Activated naive CD4-positive, alpha-beta T cell (primary cell): ENCODE measurements at places on chromosomes 7 and 10.
A peak's percentile ranks its signal among the peaks of the same experiment; 100 is the strongest.

- no peak for DNase-seq
These were observed 79.3 kb downstream of the INSYN2A start for GRCh38 chr10:127117125-127117524.

- DNase-seq: no peak
These were observed 68.1 kb downstream of the SCRN1 start for GRCh38 chr7:29921404-29922010.

DNA sequence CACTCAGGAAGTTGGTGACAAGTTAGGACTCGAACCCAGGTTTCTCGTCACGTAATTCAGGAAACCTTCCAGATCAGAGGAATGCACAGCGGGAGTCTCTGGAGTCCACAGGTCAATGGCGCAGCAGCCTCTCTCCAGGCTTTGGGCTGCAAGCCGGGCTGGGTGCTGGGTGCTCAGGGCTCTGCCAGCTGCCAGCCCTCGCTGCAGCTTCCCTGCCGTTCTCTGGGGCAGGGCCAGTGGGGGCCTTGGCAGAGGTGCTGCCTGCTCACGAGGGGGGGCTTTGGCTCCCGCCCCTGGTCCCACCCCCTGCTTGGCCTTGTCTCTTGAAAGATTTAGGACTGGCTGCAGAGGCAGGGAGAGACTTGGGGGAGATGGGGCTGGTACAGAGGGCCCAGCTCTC is at the start of gene TACR2:
Gene TACR2 (minus strand): TSS at position 224 of the 400 bp plus-strand sequence. CDS start 595 bp downstream, outside the sequence.
- no peak for DNase-seq

GRCh38 chr7:99125505-99125865 is 18.4 kb downstream of the SMURF1 start:
- no peak for DNase-seq

- DNase-seq: no peak
These were observed 22.3 kb downstream of the CNPY1 start for GRCh38 chr7:155524018-155524556.

GRCh38 chr7:1563981-1564602 is 5.7 kb downstream of the PSMG3 start:
- DNase-seq: no peak

DNA sequence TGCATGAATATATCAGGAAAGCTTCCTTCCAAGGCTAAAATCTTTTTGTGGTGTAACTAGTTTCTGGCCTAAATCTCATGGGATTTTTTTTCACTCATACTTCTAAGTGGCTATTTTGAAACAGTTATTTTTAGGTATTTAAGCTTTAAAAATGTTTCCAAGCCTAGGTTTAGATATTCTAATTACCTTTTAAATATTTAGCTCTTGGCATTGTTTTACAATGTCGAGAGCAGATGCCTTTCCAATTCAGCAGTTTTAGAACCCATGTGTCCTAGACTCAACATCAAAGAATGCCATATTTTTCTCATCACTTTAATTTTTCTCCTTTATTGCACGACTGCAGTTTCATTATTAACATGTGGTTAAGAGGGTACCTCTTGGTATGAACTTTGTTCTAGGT is 27.1 kb upstream of the STOX1 start:
- no peak for DNase-seq

DNA sequence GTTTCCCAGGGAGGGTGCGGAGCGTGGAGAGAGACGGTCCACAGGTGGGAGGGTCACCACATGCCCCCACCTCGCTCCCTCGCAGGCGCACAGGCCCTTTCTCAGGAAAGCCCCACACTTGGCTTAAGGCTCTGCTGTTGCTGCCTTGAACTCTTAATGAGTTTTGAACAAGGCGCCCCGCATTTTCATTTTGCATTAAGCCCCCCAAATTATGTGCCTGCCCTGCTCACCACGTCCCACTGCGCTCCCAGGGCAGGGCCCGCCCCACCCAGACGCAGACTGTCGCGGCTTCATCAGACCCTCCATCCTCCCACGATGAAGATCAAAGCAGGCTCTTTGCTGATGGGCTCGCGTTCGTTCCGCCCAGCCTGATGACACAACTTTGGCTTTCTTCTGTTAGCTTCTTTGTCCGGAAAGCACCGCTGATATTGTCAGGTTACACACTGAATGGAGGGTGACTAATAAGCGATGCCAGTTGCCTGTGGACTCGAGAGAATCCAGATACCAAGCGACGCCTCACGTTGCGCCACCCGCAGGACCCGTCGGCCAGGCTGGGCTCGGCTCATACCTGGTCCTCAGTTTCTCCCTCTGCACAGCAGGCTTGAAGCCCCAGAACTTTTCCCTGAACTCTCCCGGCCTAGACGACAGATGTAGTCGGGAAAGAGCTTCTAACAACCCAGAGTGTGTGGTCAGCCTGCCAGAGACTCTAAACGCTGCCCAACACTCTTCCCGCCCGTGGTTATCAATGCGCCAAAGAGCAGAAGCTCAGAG is 9.5 kb downstream of the CALML3 start:
- no peak for DNase-seq

- no peak for DNase-seq
These were observed 95.0 kb downstream of the GRB10 start for GRCh38 chr7:50687575-50688225.

DNA sequence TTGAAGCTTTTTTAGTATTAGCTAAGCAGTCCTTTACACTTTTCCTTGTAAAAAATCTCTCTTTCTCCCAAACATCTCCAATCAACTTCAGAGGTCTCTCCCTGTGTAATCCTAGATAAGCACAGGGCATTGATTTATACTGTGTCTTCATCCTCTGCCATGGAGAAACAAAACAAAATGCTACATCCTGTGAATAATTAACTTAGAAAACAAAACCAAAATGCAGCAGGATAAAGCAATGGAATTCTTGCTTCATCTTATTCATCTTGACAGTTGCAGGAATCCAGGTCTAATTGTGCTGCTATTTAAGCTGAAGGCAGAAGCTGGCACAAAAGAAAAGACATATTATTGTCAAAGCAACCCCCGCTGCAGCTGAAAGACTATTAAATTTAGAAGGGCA is 641.5 kb upstream of the SORCS1 start:
- no peak for DNase-seq

GRCh38 chr10:18340496-18341051 is 200.3 kb downstream of the CACNB2 start:
- DNase-seq: no peak

DNA sequence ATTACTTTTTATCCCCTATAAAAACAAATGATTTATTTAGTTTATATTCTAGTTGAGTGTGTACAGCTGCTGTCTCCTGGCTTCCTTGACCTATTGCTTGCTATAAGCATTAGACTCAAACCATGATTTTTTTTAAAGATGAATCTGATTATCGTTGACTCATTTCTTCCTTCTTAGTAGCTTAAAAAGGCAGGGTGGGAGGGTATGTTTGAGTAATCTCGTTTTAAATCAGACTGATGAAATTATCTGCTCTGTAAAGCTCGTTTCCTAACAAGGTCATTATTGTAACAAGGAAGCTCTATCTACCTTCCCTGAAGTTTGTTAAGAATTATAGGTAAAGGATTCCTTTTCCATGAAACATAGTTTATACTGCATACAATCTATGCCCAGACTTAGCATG is 276.3 kb upstream of the KCND2 start:
- no peak for DNase-seq

GRCh38 chr7:20696803-20697333 is 81.4 kb downstream of the ABCB5 start:
- no peak for DNase-seq

- DNase-seq: no peak
These were observed 22.7 kb downstream of the ANK3 start for GRCh38 chr10:60367024-60367423.

DNA sequence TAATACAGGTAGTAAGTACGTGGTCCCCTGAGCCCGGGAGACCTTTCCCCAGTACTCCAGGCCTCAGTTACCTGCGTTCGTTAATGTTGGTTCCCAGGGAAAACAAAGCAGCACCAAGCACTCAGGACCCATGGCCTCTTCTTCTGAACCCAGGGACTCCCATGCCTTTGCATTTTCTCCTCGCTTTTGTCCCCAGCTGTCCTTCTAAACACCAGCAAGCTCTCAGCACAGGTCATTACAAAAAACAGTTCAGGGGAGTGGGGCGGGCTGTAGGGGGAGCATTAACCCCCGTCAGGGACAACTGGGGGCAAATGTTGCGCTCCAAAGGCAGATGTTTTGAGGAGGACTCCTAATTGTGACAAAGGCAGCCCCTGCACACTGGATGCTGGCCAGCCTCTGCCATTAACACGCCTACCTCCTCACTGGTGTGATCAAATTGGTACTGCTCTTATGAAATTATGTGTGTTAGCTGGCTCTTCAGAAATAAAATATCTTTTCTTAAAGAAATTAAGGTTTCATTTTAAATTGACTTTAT is 80.5 kb upstream of the LRGUK start:
- DNase-seq: no peak

DNA sequence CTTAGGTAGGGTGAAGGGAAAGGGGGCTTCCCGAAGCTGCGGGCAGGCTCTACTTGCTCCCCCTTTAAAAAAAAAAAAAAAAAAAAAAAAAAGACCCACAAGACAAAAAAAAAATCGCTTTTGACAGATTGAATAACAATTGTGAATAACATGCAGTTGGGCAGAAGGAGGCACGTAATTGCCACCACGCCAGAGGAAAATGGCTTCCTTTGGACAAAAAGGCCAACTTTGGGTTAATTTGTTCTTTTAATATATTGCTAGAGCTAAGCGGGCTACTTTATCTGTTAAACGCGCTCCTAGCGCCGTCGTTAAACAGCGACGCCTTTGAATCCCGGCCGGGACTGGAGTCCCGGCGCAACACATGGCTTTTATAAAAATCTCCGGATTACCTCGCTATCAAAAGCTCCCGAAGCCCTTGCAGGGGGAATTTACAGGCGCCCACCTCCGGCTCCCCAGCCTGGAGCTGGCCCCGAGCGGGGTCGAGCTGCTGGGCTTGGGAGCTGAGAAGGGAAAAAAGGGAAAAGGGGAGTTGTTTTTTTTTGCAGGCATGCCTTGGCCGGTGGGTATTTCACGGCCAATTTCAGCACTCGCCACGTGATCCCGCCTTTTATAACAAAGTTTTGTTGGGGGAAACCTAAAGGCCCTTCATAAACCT is 1.2 kb downstream of the HOXA11 start:
- DNase-seq: no peak

DNA sequence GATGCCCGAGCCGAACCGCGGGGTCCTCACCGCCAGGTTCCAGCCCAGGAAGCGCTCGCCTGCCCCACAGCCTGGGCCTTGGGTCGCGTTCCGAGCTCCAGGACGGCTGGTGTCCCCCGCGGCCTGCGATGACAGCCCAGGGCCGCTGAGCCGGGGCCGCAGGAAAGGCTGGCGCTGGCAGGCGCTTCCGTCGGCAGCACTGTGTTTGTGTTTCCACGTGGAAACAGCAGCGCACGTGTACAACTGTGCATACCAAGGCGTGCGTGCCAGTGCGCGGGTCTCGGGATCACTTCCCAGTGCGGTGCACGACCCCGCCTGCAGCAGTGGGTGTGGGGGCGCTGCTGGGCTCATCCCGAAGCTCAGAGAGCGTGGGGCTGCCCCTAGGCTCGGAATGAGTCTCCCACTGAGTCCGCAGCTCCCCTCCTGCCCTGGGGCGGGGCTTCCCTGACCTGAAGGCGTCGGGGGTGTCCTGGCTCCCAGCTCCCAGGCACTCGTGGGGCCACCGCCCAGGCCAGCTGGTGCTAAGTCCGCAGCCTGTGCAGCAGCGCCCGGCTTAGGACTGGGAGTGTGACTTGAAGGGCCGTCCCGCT is 17.2 kb downstream of the AP5Z1 start:
- peak; percentile 43 for DNase-seq

GRCh38 chr10:4057021-4057420 is 272.0 kb upstream of the KLF6 start:
- DNase-seq: no peak

DNA sequence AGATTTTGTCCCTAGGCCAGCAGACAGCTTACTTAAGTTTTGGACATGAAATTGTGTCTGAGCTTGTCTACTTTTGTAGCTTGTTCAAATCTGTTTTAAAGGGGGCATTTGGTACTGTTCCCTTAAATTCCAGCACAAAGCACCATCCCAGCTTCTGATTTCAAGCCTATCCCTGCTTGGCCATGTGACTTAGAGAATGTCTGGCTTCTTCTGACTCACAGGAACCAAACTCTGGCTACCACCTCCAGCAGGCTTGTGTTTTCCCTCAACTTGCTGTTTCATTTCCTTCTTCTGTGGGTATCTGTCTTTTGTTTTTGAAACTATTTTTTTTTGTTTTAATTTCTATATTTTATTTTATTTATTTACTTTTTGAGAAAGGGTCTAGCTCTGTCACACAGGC is 97.9 kb upstream of the FZD8 start:
- DNase-seq: no peak

DNA sequence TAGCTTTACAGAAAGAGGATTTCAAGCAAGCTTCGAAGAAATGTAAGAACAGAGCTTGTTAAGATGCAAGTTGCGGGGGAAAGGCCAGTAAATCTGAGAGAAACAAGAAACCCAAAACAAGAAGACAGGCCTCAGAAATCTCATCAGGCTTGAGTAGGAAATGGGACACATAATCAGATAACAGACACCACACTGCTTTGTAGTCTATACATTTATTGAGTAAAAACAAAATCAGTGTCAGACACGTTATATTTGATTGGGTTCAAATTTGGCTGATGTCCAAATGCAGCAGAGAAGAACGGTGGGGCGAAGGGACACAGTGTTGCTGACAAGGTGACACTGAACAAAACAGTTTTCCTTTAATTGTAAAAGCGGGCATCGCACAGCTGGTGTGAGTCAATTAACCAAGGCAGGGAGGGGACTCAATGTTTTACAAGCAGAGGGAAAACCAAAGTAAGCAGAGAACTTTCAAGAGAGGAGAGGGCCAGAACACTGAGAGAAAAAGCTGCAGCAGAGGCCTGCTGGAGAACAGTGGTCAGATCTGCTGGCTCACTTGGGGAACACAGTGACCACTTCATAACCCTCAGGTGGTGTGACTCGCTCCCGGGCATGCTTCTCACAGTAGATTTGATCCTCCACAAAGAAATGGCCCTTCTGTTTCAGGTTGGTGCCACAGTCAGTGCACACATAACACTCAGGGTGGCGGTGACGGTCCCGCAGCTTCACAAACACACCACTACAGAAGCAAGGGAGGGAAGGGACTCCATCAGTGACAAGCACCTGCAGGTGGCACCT is 43.5 kb downstream of the ACSM6 start:
- DNase-seq: no peak

GRCh38 chr7:127995881-127996215 is 35.4 kb downstream of the LRRC4 start:
- no peak for DNase-seq

- no peak for DNase-seq
These were observed 106.4 kb upstream of the CDCA7L start for GRCh38 chr7:22051886-22052673.

GRCh38 chr10:116437076-116437692 is 9.5 kb downstream of the PNLIPRP3 start:
- no peak for DNase-seq

DNA sequence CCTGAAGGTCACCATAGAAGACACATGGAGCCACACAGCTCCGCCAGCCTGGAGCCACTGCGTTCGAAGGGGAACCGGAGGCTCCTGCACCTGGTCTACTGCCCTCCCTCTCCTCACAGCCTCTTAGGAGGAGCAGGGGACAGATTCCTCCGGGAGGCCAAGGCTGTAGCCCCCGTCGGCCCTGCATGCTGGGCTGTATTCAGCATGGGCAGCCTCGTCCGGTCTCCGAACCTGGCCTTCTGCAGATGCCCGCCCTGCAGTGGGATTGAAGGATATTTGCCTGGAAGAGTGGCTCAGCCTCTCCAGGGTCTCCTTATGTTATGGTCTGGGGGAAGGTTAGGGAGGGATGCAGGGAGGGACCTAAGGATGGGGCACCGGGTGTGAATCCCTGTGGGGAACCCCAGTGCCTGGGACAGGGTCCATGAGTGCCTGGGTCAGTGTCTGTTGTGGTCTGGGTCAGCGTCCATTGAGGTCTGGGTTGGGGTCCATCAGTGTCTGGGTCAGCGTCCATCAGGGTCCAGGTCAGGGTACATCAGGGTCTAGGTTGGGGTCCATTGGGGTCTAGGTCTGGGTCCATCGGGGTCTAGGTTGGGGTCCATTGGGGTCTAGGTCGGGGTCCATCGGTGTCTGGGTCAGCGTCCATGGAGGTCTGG is 13.0 kb upstream of the SCART1 start:
- DNase-seq: no peak
